ENCODE measurements at places on chromosomes 13 and 19.

DNA sequence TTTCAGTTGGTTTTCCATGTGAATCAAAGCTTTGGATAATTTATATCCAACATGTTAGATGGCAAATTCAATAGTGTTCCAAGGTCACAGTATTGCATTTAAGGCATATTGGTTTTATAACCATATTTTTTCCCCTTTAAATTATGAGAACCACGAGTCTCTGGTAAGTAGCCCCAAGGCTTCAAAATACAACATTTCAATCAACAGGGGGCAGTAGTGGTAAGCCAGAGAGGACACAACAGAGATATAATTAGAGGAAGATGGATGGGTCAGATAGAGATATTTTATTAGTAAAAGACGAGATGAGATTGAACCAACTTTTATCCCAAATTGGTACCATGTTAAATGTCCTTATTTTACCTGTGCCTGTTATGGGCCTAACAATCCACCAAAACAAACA lies 53.1 kb downstream of the KL start:
- no peak for DNase-seq

DNA sequence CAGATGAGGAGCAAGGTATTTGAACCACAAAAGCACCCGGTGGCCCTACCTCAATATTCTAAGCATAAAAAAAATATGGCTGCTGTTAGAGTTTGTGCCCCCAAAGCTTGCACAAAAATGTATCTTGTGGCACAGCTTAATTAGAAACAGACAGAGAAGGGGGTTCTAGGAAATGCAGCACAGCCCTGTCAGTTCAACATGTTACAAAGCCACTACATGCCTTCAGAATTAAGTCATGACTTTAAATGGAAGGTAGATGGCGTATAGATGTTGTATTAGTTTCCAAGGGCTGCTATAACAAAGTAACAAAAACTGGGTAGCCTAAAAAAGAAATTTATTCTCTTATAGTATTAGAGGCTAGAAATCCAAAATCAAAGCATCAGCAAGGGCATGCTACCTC lies 703.8 kb downstream of the DIAPH3 start:
- no peak for DNase-seq

GRCh38 chr19:48502350-48503018 lies 9.2 kb downstream of the LMTK3 start:
- DNase-seq = no peak

GRCh38 chr19:31231237-31231636 lies 118.0 kb downstream of the TSHZ3 start:
- DNase-seq = no peak

DNA sequence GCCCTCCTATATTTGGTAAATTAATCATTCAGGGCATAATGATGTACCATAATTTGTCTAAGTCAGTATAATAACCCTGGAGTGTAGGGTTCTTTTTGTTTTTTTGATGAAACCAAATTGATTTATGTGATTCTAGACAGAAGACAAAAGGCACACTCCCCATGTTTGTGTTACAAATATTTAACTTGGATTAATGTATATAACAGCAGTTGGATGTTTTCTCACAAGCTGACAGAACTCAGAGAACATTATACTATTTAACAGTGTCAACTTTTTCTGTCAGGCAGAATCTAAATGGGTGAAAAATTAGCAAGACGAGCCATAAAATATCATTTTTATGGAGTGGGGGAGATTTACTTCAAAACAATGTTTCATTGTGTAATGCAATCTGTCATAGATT lies 15.2 kb downstream of the CBY2 start:
- no peak for DNase-seq

- no peak for DNase-seq
These were observed 364.5 kb downstream of the DNAJC15 start for GRCh38 chr13:43387880-43388279.

DNA sequence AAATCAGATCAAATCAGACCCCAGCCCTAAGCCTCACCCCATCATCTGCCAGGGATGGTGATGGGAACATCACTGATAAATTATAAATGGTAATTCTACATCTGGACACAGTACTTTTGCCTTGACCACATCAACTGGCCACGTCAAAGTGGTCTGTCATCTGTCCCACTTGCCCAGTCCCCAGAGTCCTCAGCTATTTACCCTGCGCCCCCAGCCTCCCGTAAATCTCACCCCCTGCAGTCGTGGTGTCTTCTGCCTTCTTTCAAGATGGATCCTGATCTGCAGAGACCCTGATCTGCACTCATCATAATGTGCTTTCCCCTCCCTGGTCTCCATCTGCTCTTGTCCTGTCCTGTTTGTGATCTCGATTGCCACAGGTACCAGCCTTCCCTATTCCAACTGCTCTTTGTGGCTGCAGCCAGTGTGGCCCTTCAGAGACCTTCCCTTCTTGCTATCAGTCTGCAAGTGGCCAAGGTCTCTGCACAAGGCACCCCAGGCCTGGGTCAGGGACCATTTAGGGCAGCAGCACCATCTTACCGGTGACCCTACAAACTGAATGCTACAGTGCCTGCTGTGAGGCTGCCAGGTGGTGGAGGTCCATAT lies 26.7 kb upstream of the POP4 start:
- no peak for DNase-seq

DNA sequence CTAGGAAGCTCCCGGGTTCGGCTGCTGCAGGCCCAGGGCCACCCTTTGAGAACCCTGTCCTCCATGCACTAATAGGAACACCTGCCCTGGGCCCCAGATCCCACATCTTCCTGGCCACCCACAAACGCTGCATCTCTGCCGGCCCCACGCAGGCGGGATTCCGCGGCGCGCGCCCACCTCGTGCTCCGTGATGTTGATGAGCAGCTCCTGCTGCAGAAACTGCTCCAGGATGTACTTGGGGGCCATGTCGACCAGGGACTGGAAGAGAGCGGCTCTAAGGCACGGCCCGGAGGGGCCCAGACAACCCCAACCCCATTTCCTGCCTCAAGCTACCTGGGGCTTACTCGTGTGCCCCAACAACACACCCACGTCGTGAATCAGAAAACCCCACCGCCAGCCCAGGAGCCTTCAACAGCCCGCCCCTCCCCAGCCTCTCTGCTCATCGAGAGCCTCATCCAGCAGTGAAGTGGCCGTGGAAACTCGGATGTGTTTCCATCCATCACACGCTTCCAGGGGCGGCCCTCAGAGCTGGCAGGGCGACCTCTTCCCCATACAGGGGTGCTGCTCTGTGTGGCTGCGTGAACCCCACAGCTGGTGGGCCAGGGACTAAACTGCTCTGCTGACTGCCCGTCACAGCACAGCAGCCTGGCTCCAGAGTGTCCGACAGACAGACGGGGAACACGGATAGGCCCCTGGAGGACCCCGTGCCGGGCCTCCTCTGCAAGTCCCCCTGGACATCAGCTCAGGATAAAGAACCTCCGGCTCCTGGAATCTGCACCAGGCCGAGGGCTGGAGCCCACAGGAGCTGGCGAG lies 4.2 kb downstream of the POLR2E start:
- no peak for DNase-seq

DNA sequence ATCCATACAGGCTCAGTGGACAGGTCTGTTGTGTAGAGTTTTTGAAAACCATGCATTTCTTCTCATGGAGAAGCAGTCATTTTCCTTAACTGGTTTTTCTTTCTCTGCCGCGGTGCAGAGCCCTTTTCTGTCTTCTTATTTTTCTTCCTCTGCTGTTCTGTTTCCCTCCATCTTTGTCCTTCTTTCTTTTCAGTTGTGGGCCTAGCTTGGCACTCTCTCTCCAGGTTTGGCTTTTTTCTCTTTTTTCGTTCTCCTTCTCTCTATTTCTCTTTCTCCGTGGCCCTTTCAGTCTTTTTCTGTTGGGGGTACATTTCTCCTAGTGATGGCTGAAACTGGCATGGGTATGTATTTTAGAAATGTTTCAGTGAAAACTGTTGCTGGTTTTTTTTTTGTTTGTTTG lies 24.1 kb downstream of the NFIX start:
- no peak for DNase-seq

DNA sequence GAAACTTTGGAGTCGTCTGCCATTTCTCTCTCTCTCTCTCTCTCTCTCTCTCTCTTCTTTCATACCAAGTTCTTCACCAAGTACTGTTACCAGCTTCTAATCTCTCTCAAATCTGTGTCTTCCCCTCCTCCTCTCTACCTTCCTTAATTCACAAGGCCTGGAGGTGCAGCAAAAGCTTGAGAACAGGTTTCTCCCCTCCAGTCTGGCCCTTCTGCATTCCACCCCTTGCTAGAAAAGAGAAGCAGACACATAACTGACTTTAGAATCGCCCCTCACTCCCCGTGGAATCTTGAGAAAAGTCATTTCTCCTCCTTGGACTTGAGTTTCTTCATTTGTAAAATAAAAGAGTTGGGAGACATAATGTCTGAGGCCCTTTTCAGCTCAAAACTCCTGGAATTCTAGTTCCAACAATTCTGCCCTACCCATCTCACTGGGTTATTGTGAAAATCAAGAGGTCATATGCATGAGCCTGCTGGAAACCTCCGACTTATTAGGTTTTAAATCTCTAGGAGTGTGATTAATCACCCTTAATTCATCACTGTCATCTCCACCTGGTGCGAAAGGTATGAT lies 20.4 kb downstream of the AMER2 start:
- DNase-seq = no peak

DNA sequence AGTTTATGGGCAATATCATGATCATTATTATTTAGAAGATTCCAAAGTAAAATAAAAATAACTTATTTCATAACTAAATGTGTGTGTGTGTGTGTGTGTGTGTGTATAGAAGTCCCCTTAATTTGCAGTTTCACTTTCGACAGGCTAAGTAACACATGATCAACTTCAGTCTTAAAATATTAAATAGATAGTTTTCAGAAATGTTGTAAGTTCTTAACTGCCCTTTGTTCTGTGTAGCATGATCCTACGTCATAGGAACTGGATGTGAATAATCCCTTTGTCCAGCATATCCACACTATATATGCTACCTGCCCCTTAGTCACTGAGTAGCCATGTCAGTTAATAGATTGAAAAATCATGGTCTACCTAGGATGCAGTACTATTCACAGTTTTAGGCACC lies 1863.5 kb upstream of the PCDH20 start:
- no peak for DNase-seq

GRCh38 chr19:29884466-29884865 lies 57.6 kb upstream of the URI1 start:
- no peak for DNase-seq

DNA sequence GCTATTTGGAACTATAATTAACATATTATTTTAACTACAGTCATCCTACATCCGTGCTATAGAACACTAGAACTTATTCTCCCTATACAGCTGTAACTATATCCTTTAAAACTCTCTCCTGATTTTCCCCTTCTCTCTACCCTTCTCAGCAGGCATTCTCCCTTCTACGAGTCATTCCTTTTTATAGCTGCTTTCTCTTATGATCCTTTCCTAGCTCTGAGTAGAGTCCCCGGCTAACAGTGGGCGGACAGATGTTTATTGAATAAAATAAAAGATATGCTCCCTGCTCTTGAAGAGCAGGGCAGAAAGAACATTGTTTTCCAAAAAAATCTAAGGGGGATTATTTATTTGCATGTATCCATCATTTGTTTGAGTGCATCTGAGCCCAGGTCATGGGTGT lies 246.5 kb upstream of the TMTC4 start:
- no peak for DNase-seq

- no peak for DNase-seq
These were observed 221.7 kb upstream of the SPRY2 start for GRCh38 chr13:80562433-80563156.

- no peak for DNase-seq
These were observed 120.0 kb downstream of the CRYL1 start for GRCh38 chr13:20405691-20406090.

- no peak for DNase-seq
These were observed 629 bp upstream of the LRRC63 start for GRCh38 chr13:46211116-46211482.

GRCh38 chr13:100597253-100597652 lies 8.7 kb upstream of the GGACT start:
- DNase-seq = no peak

DNA sequence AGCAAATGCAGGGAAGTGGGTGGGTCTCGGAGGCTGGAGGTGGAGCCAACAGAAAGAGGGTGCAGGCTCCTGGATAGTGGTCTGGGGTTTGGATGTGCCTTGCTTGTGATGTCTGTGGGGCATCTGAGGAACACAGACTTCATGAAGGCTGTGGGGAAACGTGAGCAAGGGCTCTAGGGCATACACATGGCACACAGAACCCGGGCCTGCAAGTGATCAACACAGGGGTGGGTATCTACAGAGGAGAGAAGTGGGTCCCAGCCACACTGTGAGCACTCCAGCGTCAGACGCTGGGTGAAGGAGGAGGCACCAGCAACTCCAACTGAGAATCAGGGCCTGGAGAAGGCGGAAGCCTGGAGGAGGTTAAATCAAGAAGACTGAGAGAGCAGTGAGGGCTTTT lies 5.4 kb upstream of the UBE2M start:
- no peak for DNase-seq

DNA sequence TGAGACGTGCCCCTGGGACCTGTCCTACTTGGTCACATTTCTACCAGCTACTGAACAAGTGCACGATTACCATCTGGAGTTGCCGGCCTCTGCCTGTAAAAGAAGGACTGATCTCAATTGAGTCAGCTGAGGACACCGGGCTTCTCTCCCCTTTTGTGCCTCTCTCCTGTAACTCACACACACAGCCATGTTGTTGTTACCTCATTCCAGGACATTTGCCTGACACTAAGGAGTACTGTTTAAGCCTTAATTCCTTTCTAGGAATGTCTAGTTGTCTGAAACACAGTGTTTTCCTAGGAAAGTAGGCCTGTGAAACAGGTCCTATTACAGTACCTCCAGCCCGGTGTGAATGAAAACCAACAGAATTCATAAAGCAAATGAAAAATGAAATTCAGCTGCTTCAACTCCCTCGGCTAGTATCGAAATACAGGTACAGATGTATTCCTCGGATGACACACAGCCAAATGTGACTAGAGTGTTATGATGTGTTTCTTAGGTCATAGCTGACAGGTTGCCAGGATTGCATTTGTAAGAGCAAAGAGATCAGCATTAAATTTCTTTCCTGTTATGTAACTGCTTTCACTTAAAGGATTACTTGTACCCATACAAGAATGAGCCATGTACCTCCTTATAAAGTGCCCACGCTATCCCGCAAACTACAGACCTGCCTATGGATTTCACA lies 152.0 kb upstream of the IRS2 start:
- DNase-seq = no peak

DNA sequence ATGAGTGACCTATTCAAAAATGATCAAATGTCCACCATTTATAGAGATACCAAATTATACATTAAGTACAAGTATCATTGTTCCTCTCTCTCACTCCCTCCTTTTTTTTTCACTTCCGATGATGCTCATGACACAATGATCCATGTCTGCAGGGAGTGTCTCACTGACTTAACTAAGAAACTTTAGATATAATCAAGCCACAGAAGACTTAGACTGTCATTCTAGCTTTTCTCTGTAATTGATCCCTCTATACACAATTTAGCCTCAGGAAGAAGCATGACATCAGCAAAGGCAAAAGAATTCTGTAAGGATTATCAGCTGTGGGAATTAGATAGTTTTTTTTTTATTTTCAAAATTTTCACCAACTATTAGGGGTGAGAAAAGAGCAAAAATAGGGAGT lies 734.9 kb upstream of the PCDH9 start:
- no peak for DNase-seq

All from LoVo (cell line).